Breast epithelium (tissue), 4 donors: ENCODE measurements at places on chromosomes 3 and 15. TPM values are rescaled to one million over a fixed set of nuclear protein-coding genes. Genes with fewer than 3 reads are reported as not detected.
A peak's percentile ranks its signal among the peaks of the same experiment; 100 is the strongest.

DNA sequence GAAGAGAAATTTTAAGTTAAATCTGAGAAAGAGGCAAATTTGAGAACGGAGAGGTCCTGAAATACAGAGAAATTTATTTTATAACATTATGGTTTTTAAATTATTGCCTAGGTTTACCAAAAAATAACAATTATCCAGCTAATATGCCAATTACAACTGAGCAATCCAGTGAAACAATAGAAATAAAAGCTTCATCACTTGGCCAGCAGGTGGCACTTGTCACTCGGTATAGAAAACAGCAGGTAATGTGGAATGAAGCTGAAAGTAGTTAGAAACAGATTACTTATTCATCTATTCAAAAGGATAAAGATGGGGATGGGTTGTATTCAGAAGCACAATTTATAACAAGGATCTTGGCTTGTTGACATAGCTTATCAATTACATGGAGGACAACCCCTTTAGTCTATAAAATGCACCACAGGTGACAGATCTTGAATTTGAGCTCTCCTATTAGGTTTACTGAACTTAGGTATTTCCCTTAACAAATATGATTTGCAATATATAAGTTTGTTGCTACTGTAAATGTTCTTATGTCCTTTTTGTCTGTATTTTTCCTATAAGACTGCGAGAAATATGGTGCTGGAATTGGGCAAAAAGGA, 70.1 kb upstream of the GUCA1C start:
- no peak for DNase-seq

DNA sequence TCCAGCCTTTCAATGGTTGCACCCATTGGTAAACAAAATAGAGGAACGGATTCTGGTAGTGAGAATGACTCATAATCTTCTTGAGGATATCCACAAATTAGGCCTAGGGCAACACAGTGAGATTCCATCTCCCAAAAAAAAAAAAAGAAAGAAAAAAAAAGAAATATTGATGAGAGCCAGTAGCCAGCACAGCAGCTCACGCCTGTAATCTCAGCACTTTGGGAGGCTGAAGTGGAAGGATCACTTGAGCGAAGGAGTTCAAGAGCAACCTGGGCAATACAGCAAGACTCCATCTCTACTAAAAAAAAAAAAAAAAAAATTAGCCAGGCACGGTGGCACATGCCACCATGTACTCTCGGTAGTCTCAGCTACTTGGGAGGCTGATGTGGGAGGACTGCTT, 51.9 kb downstream of the DENND4A start:
- DNase-seq: no peak

DNA sequence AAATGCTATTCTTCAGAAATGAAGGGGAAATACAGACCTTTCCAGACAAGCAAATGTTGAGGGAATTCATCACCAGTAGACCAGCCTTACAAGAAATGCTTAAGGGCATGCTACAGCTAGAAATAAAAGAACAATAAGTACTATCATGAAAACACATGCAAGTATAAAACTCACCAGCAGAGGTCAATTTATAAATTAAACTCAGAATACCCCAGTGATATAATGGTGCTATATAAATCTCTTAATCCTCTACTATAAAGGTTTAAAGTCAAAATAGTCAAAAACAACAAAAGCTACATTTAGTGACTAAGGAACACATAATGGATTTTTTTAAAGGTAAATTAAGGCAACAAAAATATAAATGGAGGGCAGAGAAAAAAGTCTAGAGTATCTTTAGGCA, 142.5 kb downstream of the CPNE4 start:
- no peak for DNase-seq

DNA sequence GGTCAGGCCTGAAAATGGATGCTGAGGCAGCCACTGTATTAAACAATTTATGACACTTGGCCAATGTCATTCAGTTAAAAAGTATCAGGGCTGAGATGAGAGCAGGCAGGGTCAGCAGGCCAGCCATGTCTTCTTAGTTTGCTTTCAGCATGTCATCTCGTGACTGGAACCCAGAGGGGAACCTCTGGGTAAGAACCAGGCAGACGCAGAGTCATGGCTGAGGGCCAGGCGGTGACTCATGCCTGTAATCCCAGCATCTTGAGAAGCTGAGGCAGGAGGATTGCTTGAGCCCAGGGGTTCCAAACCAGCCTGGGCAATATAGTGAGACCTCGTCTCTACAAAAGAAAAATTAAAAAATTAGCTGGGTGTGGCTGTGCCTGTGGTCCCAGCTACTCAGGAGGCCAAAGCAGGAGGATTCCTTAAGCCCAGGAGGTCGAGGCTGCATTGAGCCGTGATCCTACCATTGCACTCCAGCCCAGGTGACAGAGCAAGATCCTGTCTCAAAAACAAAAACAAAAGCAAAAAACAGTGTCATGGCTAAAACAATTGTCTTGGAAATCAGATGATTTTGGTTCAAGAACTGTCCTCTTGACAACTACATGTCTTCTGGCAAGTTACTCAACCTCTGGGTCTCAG, 11.7 kb downstream of the BCL2L10 start:
- DNase-seq: peak; percentile 56

GRCh38 chr15:28876131-28876844, 9.5 kb upstream of the APBA2 start:
- no peak for DNase-seq

DNA sequence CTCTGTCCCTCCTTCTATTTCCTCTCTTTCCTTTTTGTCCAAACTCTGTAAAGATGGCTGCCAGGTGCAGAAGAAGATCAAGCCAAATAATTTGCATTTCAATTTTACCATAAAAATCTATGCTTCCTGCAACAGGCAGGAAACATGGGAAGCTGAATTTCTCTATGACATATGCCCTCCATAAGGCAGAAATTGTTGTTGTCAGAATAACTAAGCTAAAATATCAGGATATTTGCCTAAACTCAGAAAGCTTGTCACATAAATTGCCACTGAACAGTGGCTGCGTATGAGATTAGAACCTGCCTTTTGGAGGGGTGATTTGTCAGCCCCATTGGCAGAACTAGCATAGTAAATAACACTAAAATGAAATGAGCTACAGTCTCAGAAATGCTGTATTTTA, 288.3 kb upstream of the LMCD1 start:
- DNase-seq: no peak

DNA sequence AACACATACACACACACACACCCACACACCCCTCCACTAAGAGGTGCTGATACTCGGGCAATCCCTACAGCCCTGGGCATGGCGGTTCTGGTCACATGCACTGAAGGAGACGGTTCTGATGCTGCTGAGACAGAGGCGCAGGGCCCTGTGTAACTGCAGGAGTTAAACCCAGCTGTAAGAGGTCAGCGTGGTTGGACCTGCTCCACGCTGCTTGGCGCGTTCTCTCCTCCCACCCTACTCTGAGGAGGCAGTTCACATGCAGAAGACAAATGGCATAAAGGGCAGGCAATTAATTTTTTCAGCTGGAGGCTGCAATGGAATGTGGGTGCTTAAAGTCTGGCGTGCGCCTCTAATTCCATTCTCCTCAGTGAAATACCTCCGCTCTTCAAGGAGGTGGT, 35.2 kb downstream of the GRK7 start:
- DNase-seq: no peak

DNA sequence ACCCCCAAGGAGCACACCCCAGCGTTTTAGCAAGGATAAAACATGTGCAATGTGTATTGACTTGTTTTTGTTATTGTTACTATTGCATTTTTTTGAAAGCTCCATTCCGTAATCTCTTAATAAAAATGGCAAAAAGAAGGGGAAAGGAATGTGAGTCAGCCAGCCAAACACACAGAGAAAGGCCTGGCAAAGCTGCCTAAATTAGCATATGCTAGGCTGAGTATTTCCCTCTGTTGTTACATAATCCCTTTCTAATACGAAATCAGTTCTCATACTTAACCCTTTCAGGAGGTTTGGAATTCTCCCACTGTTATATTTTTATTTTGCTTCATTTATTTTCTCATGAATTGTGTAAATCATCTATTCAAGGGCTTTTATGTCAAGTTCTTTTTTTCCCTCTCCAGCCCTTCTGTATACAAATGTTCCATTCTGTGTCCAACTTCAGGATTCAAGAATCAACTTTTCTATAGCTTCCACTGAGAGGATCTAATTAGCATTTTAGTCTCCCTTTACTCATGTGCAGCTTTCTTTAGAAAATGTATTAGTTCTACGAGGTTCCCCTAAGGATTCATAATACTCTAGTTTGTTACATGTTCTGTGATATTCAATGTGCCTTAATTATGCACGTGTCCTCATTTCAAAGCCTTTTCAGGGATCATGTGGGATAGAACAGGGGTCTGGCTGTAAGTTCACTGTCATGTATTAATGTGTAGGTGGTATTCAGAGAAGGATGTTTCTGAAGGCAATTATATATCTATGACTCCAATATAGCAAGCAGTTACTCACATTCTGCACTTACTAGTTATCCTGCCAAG, 9.2 kb downstream of the CADM2 start:
- no peak for DNase-seq

GRCh38 chr3:53361852-53362251, 14.5 kb upstream of the DCP1A start:
- DNase-seq: no peak

DNA sequence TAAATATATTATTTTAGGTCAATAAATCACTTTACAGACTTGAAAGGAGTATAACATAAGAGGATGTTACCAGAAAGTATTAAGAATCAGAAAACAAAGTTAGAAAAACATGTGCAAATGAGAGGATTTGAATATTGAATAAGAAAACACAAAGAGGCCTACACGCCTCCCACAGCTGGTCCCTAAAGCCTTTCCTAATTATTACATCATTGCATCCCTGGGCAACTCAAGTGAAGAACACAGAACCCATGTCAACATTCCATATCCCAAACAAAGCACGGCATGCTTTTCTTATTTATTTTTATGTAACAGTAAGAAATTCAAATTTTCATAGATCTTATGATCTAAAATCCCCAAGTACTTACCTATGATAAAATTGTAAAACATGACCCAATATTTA, 61.2 kb downstream of the HERC1 start:
- DNase-seq: no peak

Gene INSYN1
- 8.3 TPM for total RNA-seq

Gene BCHE
- total RNA-seq: 2.6 TPM
